ENCODE measurements at places on chromosomes 6 and 20. TPM values are rescaled to one million over a fixed set of nuclear protein-coding genes. Genes with fewer than 3 reads are reported as not detected.

Gene EDN1
- total RNA-seq = 4.0 TPM

Gene PPP1R16B
- total RNA-seq = 8.5 TPM

GRCh38 chr6:44451803-44452695 lies 64.5 kb downstream of the CDC5L start:
- no peak for DNase-seq

- DNase-seq = no peak
Observed at GRCh38 chr6:13453771-13454251, 33.6 kb downstream of the GFOD1 start.

- no peak for DNase-seq
Observed at GRCh38 chr6:108944707-108945680, 96.8 kb downstream of the ARMC2 start.

Data from posterior vena cava (tissue), 2 donors.